ENCODE measurements at places on chromosomes 12 and 14.

GRCh38 chr14:55502746-55503284 lies 62.4 kb upstream of the TBPL2 start:
- DNase-seq = no peak

DNA sequence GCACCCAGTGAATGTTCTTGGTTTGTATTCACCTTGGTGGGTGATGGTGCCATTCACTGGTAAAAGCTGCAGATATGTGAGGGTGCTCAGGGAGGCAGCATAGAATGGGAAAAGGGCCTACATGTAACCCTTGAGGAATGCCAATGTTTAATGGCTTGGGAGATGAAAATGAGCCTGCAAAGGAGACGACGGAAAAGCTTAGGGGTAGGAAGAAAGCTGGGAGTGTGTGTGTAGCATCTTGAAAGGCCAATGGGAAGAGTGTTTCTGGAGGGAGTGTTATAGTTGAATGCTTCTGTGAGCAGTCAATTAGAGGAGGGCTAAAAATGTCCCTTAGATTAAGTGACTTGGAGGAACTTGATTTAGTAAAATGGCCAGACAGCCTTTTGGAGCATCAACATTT lies 24.9 kb downstream of the PPM1A start:
- DNase-seq = no peak

DNA sequence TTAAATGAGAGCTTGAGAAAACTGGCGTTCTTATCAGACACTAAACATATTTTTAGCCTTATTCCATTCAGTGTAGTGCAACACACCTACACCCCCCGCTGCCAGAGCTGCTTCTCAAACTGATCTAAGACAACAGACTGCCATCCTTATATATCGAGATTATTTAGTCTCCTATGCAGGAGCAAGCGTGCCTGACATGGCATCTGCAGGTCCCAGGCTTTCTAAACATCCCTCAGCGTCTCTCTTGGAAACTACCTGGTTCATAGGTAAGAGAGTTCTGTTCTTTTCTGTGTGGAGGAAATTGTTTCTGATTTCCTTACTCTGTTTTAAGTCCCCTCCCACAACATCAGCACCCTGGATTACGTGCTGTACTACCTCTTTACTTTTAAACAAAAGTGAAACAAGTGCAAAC lies 117.1 kb upstream of the PTPRB start:
- no peak for DNase-seq

GRCh38 chr12:89636776-89637160 lies 71.9 kb downstream of the ATP2B1 start:
- no peak for DNase-seq

DNA sequence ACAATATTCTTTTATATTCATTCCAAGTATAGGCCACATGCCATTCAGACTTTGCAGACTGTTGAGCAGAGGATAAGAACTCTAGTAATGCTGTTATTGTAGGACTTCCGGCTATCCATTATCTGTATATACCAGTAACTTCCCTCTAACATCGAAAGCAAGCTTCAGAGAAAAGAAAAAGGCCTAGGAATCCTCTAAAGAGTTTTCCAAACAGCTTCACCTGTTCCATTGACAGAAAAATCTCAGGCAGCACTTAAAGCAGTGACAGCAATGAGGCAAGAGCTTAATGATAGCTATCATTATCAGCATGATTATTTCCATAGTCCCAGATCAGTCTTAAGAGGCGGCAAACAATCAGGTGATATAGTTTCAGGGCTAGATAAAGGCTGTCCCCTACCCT lies 1.8 kb downstream of the CPNE8 start:
- no peak for DNase-seq

DNA sequence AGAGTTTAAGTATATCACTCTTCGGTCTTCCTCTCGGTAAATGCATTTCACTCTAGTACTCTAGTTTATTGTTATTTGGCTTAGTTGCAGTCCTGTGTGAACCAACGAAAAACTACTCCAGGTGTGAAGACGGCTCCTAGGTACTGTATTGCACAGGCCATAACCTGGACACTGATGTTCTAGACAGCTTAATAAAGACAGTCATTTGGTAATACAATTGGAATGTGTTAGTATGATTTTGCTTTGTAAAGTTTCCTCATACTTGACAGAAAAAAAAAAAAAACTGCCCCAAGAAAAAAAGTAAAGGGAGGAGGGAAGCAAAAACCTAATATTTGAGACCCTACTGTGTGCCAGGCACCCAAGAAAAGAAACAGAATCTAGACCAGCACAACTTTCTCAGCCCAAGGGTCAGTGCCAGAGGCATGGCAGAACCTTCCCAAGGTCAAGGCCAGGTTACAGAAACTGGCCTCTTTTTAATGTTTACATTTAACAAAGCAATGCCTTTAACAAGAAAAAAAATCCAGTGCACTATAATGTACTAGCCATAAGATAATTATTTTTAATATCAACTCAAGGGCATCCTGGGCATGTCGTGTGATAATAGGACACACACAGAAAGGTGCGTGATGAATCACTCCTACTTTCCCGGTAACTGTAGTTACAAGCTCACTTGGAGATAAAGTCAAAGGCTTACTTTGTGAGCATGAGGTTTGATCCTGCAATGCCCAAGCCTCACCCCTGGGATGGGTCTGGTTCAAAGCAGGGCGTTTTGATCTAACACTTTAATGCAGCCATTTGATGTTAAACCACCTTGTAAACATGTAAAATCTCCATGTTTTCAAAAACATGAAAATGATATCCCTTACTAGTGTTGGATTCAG lies 110.6 kb downstream of the BMP4 start:
- DNase-seq = no peak

GRCh38 chr12:26936559-26937442 lies 980 bp downstream of the INTS13 start:
- no peak for DNase-seq
